ENCODE measurements at places on chromosomes 11 and 22.

DNA sequence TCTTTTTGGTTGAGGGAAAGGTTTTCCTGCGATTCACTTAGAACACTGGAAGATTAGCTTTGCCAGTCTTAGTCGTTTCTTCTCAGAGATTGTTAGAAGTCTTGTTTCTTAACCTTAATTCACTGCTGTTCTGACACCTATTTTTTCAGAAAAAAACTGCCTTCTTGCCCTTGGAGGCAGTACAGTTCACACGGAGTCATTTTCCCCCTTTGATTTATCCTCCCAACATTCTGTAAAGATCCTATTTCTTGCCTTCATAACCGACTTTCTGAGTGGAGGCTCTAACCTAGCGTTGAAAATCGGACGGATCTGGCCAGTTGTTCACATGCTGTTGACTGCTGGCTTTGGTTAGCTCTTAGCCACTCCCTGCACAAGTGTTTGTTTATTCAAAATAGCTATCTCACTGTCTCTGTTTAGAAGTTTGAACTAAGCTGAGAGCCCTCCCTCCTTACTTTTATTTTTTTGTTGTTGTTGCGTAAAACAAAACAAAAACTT, 737 bp downstream of the BCL2L13 start:
- H3K36me3 ChIP-seq, result peaks cover 16% of the 10 kb centered on the region
- no peak for DNase-seq
- peak overlapping the region; percentile 87 for H3K4me3 ChIP-seq

DNA sequence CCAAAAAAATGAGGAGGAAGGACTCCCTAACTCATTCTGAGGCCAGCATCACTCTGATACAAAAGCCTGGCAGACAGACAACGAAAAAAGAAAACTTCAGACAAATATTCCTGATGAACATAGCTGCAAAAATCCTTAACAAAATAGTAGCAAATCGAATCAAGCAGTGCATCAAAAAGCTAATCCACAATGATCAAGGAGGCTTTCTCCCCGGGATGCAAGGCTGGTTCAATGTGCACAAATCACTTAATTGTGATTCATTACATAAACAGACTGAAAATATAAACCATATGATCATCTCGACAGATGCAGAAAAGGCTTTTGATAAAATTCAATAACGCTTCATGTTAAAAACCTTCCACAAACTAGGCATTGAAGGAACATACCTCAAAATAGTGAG, 16.4 kb downstream of the MTMR2 start:
- no peak for DNase-seq
- H3K4me1 ChIP-seq, result peaks cover 7% of the 10 kb centered on the region
- no peaks in the 10 kb centered on the region for H3K27me3 ChIP-seq
- H3K36me3 ChIP-seq, result peaks cover 3% of the 10 kb centered on the region
- no peak overlapping the region for H3K4me3 ChIP-seq

GRCh38 chr11:103773059-103773458, 263.4 kb upstream of the DDI1 start:
- no peaks in the 10 kb centered on the region for H3K4me1 ChIP-seq
- H3K27me3 ChIP-seq, result no peaks in the 10 kb centered on the region
- no peak overlapping the region for H3K27ac ChIP-seq
- H3K4me3 ChIP-seq, result no peak overlapping the region

DNA sequence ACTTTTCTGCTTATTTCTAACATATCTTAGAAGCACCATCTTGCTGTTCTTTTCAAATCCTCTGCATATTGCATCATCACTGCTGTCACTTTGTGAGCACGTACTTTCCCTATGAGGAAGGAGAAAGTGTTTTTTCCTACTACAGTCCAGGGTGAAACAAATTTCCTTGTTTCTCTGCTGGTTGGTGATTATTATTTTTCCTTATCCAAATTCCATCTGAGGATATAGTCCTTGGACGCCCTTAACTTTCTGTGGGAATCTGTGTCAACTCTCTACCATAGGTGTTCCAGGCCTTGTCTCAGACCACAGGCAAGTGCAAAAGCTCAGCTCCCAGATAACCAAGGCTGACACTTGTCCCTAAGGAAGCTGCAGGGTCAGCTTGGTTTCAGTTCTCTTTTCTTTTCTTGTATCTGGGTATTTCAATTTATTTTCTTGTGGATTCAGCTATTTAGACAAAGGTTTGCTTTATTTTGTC, 29.4 kb upstream of the LYVE1 start:
- H3K36me3 ChIP-seq, result no peaks in the 10 kb centered on the region
- H3K4me1 ChIP-seq, result peaks cover 4% of the 10 kb centered on the region
- H3K27ac ChIP-seq, result no peak overlapping the region
- no peaks in the 10 kb centered on the region for H3K27me3 ChIP-seq

- no peak overlapping the region for H3K27ac ChIP-seq
- H3K4me1 ChIP-seq, result no peaks in the 10 kb centered on the region
- no peak overlapping the region for H3K4me3 ChIP-seq
- no peak for DNase-seq
Measured at GRCh38 chr11:45501392-45502225, 163.8 kb downstream of the CHST1 start.

DNA sequence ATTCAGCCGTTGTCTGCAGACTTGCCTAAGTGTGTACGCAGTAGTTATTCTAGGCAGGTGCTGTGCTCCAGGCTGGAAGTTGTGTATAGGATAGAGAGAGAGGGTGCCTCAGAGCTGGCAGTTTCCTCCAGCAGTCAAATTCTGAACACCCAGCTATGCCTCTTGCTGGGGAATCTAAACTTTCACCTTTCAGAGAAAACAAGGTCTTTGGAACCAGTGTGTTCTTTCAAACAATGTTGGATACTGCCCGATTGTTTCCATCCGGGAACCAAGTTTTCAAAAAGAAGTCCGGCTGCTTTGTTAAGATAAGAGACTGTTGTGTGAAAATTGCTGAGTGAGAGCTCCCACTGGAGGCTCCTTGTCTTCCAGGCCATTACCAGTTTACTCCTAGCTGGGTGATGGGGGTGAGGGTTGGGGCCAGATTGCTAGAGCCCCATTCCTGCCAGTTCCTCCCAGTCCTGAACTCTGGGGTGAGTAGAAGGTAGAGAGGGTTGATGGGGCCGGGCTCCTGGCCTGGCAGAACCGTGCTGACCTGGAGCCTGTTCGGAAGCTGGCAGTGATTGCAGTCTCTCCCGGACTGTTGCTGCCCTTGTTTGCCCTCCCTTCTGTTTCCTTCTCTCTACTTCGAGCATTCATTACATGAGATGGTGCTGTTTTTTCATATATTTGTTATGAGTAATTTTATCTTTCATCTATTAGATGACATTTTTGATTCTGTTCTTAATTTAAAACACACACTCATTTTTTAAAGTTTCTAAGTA, 150.2 kb downstream of the TEAD1 start:
- DNase-seq, result no peak
- no peak overlapping the region for H3K4me3 ChIP-seq
- peaks cover 73% of the 10 kb centered on the region for H3K27me3 ChIP-seq
